NCI-H226 (cell line): ENCODE measurements at places on chromosomes 3 and 15.

- no peak for DNase-seq
Observed at GRCh38 chr3:108907194-108907593, 46.5 kb downstream of the GUCA1C start.

DNA sequence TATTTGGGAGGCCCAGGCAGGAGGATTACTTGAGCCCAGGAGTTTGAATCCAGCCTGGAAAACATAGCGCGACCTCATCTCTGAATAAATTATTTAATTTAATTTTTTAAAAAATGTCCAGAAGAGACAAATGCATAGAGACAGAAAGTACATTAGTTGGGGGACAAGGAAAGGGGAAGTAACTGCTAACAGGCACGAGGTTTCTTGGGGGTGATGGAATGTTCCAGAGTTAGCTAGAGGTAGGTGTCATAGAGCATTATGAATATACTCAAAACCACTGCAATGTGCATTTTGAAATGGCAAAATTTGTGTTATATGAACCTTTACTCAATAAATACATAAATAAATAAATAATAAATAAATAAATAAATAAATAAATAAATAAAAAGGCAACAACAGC lies 31.7 kb upstream of the CYP11A1 start:
- DNase-seq, result no peak

- DNase-seq, result no peak
Observed at GRCh38 chr3:134020135-134020680, 9.5 kb downstream of the SLCO2A1 start.

GRCh38 chr3:13581485-13582365 lies 32.8 kb downstream of the FBLN2 start:
- DNase-seq, result no peak

DNA sequence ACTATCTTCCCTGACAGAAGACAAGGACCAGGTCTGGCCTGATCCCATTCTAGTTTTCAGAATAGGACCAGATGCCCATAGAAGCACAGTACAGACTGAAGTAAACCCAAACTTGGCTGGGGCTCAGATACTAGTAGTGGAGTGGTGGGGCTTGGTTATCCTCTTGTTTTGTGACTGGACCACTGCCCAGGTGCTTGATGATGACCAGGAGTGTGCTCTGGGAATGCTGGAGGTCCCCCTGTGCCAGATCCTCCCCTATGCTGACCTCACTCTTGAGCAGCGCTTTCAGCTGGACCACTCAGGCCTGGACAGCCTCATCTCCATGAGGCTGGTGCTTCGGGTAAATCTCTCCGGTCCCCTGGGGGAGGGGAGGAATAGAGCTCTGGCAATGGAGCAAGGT lies 36.3 kb downstream of the ESYT3 start:
- DNase-seq, result no peak

- no peak for DNase-seq
Observed at GRCh38 chr15:88126695-88127431, 129.7 kb downstream of the NTRK3 start.

DNA sequence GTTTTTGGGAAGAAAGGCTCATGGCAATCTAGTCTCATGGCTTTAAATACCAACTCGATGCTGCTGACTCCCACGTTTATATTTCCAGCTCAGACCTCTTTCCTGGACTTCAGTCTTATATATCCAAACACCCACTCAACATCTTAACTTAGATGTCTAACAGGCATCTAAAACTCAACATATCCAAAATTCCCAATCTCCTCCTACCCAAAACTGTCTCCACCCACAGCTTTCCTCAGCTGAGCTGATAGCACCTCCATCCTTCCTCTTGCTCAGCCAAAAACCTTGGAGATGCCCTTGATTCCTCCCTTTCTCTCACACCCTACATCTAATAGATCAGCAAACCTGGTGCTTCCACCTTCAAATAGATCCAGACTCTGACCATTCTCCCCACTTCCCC lies 202.5 kb downstream of the TLE3 start:
- DNase-seq, result no peak
